ENCODE measurements at places on chromosomes 2 and 18. TPM values are rescaled to one million over a fixed set of nuclear protein-coding genes. Genes with fewer than 3 reads are reported as not detected.

GRCh38 chr2:46208766-46209165, 88.4 kb upstream of the EPAS1 start:
- peaks cover 4% of the 10 kb centered on the region for H3K4me1 ChIP-seq
- peaks cover 38% of the 10 kb centered on the region for H3K27me3 ChIP-seq
- no peak overlapping the region for H3K27ac ChIP-seq
- no peak overlapping the region for H3K4me3 ChIP-seq
- peaks cover 15% of the 10 kb centered on the region for H3K36me3 ChIP-seq

- no peak overlapping the region for H3K27ac ChIP-seq
- no peaks in the 10 kb centered on the region for H3K27me3 ChIP-seq
- H3K4me3 ChIP-seq: no peak overlapping the region
- H3K4me1 ChIP-seq: peaks cover 4% of the 10 kb centered on the region
- peaks cover 8% of the 10 kb centered on the region for H3K36me3 ChIP-seq
- DNase-seq: no peak
These were observed 11.9 kb upstream of the RPL37A start for GRCh38 chr2:216486708-216487107.

DNA sequence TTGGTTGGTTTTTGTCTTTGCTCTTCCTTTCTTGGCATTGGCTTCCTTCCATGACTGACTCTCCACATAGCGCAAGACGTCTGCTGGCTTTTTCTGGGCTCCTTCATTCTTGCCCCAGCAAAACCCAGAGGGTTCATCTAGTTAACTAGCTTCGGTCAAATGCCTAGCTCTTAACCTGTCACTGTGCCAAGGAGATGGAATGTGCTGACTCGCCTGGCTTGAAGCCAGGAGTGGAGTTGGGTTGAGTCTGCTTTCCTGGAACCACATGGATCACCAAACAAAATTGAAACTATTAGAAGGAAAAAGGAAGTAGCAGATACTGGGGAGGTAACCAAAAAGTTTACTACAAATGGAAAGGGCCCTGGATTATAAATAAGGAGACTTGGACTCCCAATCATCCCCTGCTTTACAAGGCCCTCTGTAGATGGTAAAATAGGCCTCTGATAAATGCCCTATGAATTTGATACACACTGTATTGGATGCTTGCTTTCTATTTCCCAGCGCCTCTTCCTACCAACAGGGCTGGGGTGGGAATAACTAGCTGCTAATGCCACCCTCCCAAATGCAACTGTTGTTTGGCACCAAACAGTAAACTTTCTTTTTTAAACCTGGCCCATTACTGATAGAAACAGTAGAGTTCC, 11.3 kb downstream of the MALT1 start:
- DNase-seq: no peak
- no peak overlapping the region for H3K4me3 ChIP-seq
- peaks cover 34% of the 10 kb centered on the region for H3K4me1 ChIP-seq

DNA sequence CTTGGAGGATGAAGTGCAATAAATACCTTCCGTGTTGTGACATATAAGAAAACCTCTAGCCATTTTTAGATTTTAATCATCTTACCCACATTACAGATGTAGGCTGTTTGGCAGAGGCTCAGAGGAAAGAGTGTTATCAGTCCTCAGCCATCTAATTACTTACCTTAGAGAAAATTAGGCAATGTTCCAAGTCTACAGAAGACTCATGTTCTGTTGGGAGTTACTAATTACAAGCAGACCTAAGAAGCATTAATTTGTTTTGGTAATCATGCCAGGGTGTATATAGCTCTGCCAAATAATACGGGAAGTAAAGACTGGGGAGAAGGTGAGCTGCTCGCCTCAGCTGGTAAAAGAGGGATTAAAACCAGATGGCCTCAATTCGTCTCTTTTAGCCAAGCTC, 125.8 kb upstream of the PGAP1 start:
- H3K4me3 ChIP-seq: no peak overlapping the region
- no peak for DNase-seq
- H3K27ac ChIP-seq: no peak overlapping the region
- no peaks in the 10 kb centered on the region for H3K4me1 ChIP-seq
- H3K27me3 ChIP-seq: no peaks in the 10 kb centered on the region
- peaks cover 87% of the 10 kb centered on the region for H3K36me3 ChIP-seq

DNA sequence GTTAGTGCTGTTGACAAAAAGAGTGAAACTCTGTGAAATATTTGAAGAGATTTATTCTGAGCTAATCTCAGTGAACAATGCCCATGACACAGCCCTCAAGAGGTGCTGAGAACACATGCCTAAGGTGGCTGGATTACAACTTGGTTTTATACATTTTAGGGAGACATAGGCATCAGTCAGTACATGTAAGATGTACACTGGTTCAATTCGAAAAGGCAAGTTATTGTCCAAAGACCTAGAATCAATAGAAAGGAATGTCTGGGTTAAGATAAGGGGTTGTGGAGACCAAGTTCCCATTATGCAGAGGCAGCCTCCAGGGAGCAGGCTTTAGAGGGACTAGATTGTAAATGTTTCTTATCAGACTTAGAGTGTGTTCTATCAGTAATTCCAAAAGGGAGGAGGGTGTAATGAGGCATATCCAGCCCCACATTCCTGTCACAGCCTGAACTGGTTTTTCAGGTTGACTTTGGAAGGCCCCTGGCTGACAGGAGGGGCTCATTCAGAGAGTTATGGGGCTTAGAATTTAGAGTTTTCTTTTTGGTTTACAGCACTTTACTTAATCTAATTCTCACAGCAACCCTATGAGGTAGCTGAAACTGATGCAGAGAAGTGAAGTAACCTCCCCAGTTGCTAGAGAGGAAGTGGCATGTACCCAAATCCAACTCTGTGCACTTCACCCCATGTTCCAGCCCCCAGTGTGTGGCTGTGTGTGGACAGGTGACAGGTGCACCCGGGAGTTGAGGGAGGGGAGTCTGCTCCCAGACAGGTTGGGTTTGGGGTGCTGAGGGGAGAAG, 28.3 kb upstream of the ASAP2 start:
- peaks cover 7% of the 10 kb centered on the region for H3K27me3 ChIP-seq
- DNase-seq: no peak
- no peak overlapping the region for H3K4me3 ChIP-seq
- no peak overlapping the region for H3K27ac ChIP-seq
- no peaks in the 10 kb centered on the region for H3K36me3 ChIP-seq
- H3K4me1 ChIP-seq: peaks cover under 1% of the 10 kb centered on the region

GRCh38 chr18:53219853-53220252, 879.9 kb downstream of the DCC start:
- no peak for DNase-seq
- no peaks in the 10 kb centered on the region for H3K27me3 ChIP-seq
- H3K36me3 ChIP-seq: no peaks in the 10 kb centered on the region
- no peak overlapping the region for H3K4me3 ChIP-seq
- no peak overlapping the region for H3K27ac ChIP-seq

- no peak overlapping the region for H3K27ac ChIP-seq
- peaks cover 6% of the 10 kb centered on the region for H3K36me3 ChIP-seq
- no peaks in the 10 kb centered on the region for H3K27me3 ChIP-seq
- DNase-seq: no peak
- H3K4me3 ChIP-seq: no peak overlapping the region
- peaks cover 4% of the 10 kb centered on the region for H3K4me1 ChIP-seq
These were observed 44.4 kb downstream of the SPATS2L start for GRCh38 chr2:200350850-200351285.

DNA sequence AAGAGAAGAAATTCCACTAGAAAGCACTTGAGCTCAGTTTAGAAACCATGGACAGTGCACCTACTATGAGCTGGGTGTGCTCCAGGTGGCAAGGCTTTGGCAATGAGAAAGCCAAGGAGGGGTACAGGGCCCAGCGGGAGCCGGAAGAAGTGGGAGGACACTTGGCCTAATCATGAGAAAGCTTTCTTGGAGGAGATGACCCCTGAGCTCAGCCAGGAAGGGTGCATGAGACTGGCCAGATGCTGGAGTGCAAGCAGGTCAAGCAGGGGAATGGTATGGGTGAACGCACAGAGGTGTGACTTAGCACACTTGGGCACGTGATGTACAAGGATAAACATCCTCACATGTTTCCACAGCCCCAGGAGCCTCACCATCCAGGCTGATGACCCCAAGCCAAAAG, 97.2 kb upstream of the GLI2 start:
- H3K36me3 ChIP-seq: no peaks in the 10 kb centered on the region
- H3K27ac ChIP-seq: no peak overlapping the region
- H3K27me3 ChIP-seq: peaks cover 5% of the 10 kb centered on the region
- no peak overlapping the region for H3K4me3 ChIP-seq

GRCh38 chr18:30175621-30176225, 866.8 kb downstream of the DSC3 start:
- H3K4me1 ChIP-seq: no peaks in the 10 kb centered on the region
- no peaks in the 10 kb centered on the region for H3K27me3 ChIP-seq
- no peak overlapping the region for H3K4me3 ChIP-seq
- H3K27ac ChIP-seq: no peak overlapping the region
- H3K36me3 ChIP-seq: no peaks in the 10 kb centered on the region
- no peak for DNase-seq

GRCh38 chr2:96163415-96163767, 18.2 kb upstream of the DUSP2 start:
- no peaks in the 10 kb centered on the region for H3K27me3 ChIP-seq
- peaks cover 9% of the 10 kb centered on the region for H3K36me3 ChIP-seq
- H3K27ac ChIP-seq: peak overlapping the region; percentile 99
- no peak for DNase-seq

GRCh38 chr18:45236676-45237075, 378.6 kb upstream of the SLC14A2 start:
- no peaks in the 10 kb centered on the region for H3K36me3 ChIP-seq
- no peak for DNase-seq
- H3K4me3 ChIP-seq: no peak overlapping the region
- no peaks in the 10 kb centered on the region for H3K4me1 ChIP-seq
- H3K27ac ChIP-seq: no peak overlapping the region

GRCh38 chr18:78776706-78777285, 202.8 kb upstream of the SALL3 start:
- no peak overlapping the region for H3K27ac ChIP-seq
- no peaks in the 10 kb centered on the region for H3K27me3 ChIP-seq
- no peaks in the 10 kb centered on the region for H3K36me3 ChIP-seq
- no peak for DNase-seq

DNA sequence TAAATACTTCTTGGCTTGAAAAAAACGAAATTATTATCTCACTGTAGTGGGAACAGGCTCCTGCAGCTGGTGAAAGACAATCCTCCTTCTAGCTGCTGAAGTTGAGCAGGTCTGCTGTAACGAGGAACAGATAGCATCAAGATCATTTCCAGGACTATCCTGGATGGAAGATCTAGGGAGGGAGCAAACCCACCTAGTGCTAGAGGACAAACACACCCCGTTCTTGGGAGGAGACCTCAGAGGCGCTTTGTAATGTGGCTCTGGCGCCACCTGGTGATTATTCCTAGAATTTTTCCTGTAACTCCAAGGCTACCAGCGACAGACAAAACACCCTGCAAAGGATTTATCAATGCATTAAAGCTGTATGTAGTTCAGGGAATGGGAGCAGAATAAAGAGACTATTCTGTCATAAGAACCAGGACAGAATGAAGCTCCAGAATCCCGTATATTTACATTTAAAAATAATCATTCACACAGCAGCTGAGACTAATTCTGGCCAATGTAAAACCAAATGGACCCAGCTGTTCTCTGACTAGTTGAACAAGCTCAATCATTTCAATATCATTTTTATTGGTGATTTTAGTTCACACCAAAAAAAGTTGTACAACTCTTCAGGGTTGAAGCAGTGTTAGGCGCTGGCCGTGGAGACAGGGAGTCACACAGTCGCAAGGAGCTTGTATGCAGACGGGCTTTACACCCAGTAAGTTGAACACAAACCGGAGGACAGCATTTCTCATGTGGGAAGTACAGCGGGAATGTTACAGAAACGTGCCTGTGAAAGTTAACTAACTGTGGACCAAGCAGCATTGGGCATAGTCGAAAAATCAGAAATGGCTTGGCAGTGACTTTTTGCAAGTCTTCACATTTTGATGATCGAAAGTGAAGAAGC, 290.3 kb downstream of the TRIB2 start:
- H3K4me1 ChIP-seq: peaks cover 2% of the 10 kb centered on the region
- H3K27ac ChIP-seq: no peak overlapping the region
- no peaks in the 10 kb centered on the region for H3K36me3 ChIP-seq
- H3K4me3 ChIP-seq: no peak overlapping the region
- peak; percentile 51 for DNase-seq

DNA sequence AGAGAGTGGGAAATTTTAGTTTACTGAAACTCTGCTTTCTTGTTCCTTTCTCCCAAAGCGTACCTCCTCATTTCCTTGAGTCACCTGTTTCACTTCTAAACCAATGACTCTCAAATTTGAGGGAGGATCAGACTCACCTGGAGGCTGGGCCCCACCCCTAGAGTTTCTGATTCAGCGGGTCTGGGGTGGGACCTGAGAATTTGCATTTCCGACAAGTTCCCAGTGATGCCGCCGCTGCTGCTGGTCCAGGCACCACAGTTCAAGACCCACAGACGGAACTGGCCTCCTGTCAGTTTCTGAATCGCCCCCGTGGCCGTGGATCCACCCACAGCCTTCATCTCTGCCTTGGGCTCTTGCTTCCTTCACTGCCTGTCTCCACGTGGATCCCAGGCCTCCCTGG, 44.9 kb upstream of the PELI1 start:
- peaks cover 23% of the 10 kb centered on the region for H3K27me3 ChIP-seq
- no peak for DNase-seq
- peaks cover 11% of the 10 kb centered on the region for H3K4me1 ChIP-seq
- no peak overlapping the region for H3K27ac ChIP-seq
- H3K36me3 ChIP-seq: peaks cover 2% of the 10 kb centered on the region

- H3K27me3 ChIP-seq: no peaks in the 10 kb centered on the region
- no peak overlapping the region for H3K4me3 ChIP-seq
- H3K27ac ChIP-seq: no peak overlapping the region
- peaks cover 2% of the 10 kb centered on the region for H3K4me1 ChIP-seq
- no peaks in the 10 kb centered on the region for H3K36me3 ChIP-seq
These were observed 107.8 kb upstream of the LTBP1 start for GRCh38 chr2:32838949-32839348.

DNA sequence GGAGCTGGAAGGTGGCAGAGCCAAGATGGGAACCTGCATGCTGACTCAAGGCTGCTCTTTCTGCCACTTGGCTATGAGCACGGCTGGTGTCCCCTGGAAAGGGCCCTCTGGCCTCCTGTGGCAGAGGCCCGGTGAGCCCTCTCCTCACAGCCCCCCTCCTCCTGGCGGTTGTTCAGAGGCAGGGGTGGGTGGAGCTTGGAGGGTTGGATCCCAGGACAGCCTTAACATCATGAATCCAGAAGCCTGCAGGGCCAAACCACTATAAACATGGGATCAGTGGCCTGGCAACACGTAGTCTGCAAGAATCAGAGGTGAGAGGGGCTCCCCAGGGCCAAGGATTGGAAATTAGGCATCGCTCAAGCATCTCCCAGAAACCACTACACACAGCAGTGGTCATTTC, 48.5 kb upstream of the LOXHD1 start:
- H3K4me1 ChIP-seq: no peaks in the 10 kb centered on the region
- no peak overlapping the region for H3K4me3 ChIP-seq
- H3K36me3 ChIP-seq: no peaks in the 10 kb centered on the region
- DNase-seq: no peak
- H3K27ac ChIP-seq: no peak overlapping the region

GRCh38 chr2:183409662-183410061, 285.4 kb downstream of the NUP35 start:
- no peaks in the 10 kb centered on the region for H3K4me1 ChIP-seq
- H3K27me3 ChIP-seq: no peaks in the 10 kb centered on the region
- DNase-seq: no peak
- H3K4me3 ChIP-seq: no peak overlapping the region

IL36G gene
- total RNA-seq: not detected

DSG4 gene
- total RNA-seq: not detected

CXCR1 gene
- total RNA-seq: 0.19 TPM

EFR3B gene
- 0.11 TPM for total RNA-seq

TDRD15 gene
- 0.06 TPM for total RNA-seq

PLB1 gene
- total RNA-seq: 0.43 TPM

FAM110C gene
- total RNA-seq: 0.69 TPM

SPR gene
- total RNA-seq: 0.80 TPM

PPP1R1C gene
- total RNA-seq: not detected

MTCL1 gene
- total RNA-seq: 0.43 TPM

EMILIN1 gene
- total RNA-seq: 0.91 TPM

CCDC141 gene
- 15.0 TPM for total RNA-seq
